Immature natural killer cell (primary cell): ENCODE measurements at places on chromosomes 13 and 19. TPM values are rescaled to one million over a fixed set of nuclear protein-coding genes. Genes with fewer than 3 reads are reported as not detected.

COL5A3 gene
- not detected for polyA plus RNA-seq

CAMSAP3 gene
- polyA plus RNA-seq = not detected

ATP1A3 gene
- 1.8 TPM for polyA plus RNA-seq

KIRREL2 gene
- not detected for polyA plus RNA-seq

ADPRHL1 gene
- polyA plus RNA-seq = not detected

PLVAP gene
- polyA plus RNA-seq = not detected

HCN2 gene
- not detected for polyA plus RNA-seq

CEACAM7 gene
- polyA plus RNA-seq = not detected

LILRB1 gene
- polyA plus RNA-seq = 4.7 TPM

- DNase-seq = no peak
Observed at GRCh38 chr13:78430166-78430791, 173.1 kb downstream of the POU4F1 start.

DNA sequence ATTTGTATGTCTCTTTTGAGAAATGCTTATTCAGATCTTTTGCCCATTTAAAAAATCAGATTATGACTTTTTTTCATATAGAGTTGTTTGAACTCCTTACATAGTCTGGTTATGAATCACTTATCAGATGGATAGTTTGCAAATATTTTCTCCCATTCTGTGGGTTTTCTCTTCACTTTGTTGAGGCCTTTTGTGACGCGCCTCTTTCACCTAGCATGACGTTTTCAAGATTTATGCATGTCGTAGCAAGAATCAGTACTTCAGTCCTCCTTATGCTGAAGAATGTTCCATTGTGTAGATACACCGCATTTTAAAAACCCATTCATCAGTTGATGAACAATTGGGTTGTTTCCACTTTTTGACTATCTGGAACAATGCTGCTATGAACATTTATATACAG is 13.4 kb downstream of the PABPC3 start:
- DNase-seq = no peak

DNA sequence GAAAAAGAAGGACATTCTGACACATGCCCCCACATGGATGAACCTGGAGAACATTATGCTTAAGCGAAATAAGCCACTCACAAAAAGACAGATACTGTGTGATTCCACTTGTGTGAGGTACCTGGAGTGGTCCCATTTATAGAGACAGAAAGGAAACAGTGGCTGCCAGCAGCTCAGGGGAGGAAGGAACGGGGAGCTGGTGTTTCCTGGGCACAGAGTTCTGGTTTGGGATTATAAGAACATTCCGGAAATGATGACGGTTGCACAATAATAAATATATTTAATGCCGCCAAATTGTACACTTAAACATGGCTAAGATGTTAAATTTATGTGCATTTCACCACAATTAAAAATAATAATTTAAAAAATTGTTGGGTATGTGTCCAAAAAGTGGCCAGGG is 33.0 kb downstream of the SERP2 start:
- DNase-seq = no peak

- no peak for DNase-seq
Observed at GRCh38 chr13:112712451-112713207, 22.8 kb downstream of the ATP11A start.

- DNase-seq = no peak
Observed at GRCh38 chr13:39528661-39528980, 74.4 kb downstream of the LHFPL6 start.

GRCh38 chr19:29054886-29055675 is 157.9 kb downstream of the UQCRFS1 start:
- DNase-seq = no peak

DNA sequence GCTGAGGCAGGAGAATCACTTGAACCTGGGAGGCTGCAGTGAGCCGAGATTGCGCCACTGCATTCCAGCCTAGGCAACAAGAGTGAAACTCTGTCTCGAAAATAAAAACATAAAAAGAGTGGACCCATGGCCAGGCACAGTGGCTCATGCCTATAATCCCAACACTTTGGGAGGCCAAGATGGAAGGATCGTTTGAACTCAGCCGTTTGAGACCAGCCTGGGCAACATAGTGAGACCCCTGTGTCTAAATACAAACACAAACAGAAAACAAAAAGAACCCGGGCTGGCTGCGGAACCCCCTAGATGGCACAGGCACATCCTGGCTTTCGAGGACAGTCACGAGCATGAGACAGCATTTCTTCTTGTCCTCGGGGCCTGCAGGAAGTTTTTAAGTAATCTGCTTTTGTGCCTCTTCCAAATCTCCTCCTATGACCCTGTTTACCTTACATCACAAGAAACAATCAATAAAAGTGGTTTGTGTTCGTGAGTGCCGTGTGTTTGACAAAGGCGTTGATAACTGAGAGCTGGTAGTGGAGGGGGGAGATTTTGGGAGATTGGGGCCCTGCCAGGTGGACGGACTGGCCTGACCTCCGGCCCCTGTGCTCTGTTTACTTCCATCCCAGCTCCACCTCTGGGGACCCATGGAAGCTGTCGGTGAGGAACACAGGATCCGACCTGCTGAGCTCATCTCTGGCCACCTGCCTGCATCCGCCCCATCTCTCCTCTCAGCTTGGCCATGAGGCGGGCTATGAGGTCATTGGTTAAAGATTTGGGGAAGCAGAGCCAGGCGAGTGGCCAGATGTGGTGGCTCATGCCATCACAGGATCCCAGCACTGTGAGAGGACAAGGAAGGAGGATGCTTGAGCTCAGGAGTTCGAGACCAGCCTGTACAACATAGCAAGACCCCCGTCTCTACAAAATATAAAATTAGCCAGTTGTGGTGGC is 5.9 kb upstream of the GDF15 start:
- no peak for DNase-seq

DNA sequence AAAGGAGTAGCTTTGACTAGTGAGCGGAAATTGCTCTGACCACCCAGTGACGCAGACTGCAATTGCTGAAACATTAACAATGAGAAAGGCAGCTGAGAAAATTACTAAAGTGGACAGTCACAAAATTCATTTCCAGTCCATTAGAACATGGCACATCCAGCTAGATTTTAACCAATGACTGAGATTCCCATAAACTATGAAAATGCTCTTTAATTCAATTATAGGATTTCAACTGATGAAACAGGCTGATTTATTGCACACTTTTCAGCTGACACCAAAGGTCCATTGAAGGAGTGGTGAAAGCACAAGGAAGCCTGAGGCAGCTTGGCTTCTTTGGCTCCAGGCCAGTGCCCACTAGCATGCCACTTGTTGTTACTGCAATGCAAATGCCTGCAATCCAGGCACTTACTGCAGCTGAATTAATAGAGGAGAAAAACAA is 933.4 kb downstream of the SLITRK6 start:
- no peak for DNase-seq

DNA sequence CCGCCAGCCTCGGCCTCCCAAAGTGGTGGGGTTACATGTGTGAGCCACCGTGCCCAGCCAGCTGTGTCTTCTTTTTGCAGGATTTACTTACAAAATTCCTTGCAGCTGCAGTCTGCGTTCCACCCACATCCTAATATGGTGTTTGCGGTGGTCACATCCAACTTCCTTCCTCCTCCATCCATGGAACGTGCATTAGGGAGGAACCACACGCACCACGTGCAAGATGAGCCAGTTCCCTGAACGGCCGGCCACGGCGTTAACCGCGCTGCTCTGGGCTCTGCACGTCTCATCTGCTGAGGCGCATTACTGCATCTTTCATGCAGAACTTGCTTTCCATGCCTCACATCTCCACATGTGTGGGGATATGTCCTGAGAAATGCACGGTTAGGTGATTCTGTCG is 13.0 kb upstream of the SIGLEC11 start:
- DNase-seq = no peak

DNA sequence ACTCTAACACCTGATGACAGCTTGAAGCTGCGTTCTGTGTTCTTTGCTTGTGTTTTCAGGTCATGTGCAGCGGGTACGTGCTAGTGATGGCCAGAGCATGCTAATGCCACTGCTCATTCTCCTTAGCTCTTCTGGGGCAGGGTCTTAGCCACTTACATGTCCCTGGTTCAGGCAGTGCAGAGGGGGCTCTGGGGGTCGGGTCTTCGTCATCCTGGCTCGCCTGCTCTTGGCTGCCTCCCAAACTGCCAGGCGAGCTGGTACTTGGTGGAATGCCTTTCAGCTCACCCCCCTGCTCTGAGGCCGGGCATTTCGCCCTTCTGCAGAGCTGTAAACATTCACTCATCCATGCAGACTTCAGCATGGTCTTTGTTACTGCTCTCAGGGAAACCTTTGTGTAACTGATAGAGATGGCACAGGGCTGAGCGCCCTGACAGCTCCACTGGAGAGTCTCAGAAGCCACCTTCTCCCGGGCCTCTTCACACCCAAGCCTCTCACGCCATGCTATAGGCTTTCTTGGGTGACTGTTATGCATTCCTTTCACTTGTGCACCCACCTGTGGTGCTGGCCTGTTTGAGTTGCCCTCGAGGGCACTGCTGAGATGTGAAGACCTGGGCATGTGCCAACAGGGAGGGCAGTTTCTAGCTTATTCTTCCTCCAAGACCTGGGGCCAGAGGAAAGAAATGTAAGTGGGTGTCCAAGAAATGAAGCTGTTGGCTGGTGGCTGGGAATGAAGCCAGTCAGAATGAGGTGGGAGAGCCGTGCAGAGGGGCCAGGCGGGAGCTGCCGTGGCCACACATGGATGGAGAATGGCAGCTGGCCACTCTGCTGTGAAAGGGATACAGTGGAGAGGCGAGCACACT is 24.4 kb downstream of the FAM124A start:
- DNase-seq = no peak

GRCh38 chr19:33390908-33391630 is 17.6 kb downstream of the CEBPG start:
- DNase-seq = no peak

- DNase-seq = no peak
Observed at GRCh38 chr19:49712397-49712859, 21.5 kb downstream of the CPT1C start.

DNA sequence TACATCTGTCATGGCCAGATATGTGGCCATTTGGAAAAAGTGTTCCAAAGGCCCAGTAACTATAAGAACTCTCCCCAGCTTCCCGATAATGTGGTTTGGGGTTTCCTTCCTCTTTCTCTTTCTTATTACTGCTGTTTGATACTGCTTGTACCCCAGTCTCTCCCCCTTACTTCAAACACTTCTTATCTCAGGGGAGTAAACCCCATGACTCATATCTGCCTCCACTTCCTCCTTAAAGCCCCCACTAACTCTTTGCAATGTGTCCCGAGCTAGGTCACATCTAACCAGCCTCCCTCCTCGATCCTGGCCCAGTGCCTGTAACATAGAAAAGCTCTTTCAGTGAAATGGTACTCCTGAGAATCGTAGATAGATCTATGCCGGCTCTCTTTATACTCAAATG is 82.4 kb upstream of the STARD13 start:
- DNase-seq = no peak

- no peak for DNase-seq
Observed at GRCh38 chr13:32255724-32256109, 59.4 kb downstream of the ZAR1L start.
